Peyer's patch (tissue), 4 donors: ENCODE measurements at places on chromosomes 1 and 21. TPM values are rescaled to one million over a fixed set of nuclear protein-coding genes. Genes with fewer than 3 reads are reported as not detected.

FMO1 gene
- total RNA-seq: 50.1 TPM

EVI5 gene
- total RNA-seq: 16.3 TPM

CAMK1G gene
- total RNA-seq: not detected

CCDC24 gene
- 12.4 TPM for total RNA-seq

TPTE gene
- not detected for total RNA-seq

AMY2A gene
- total RNA-seq: not detected

REN gene
- not detected for total RNA-seq

GPR61 gene
- total RNA-seq: not detected

OR2AK2 gene
- not detected for total RNA-seq

ATP1A4 gene
- not detected for total RNA-seq

SH2D1B gene
- total RNA-seq: 1.3 TPM

DTL gene
- total RNA-seq: 5.8 TPM

GPX7 gene
- total RNA-seq: not detected

PTGS2 gene
- total RNA-seq: 1.7 TPM

ITLN1 gene
- total RNA-seq: 27.5 TPM

LCE1A gene
- total RNA-seq: not detected

CD1B gene
- total RNA-seq: not detected

ADORA3 gene
- 14.9 TPM for total RNA-seq

DIP2A gene
- total RNA-seq: 71.0 TPM

SPTA1 gene
- not detected for total RNA-seq

LCA5L gene
- total RNA-seq: 2.0 TPM

CDCA8 gene
- 3.1 TPM for total RNA-seq

SIM2 gene
- not detected for total RNA-seq

AMIGO1 gene
- 6.3 TPM for total RNA-seq

CRB1 gene
- not detected for total RNA-seq

C1orf116 gene
- total RNA-seq: 59.5 TPM

PCAT6 gene
- total RNA-seq: not detected
